Renal pelvis (tissue), 12 donors: ENCODE measurements at places on chromosomes 7 and 10.

DNA sequence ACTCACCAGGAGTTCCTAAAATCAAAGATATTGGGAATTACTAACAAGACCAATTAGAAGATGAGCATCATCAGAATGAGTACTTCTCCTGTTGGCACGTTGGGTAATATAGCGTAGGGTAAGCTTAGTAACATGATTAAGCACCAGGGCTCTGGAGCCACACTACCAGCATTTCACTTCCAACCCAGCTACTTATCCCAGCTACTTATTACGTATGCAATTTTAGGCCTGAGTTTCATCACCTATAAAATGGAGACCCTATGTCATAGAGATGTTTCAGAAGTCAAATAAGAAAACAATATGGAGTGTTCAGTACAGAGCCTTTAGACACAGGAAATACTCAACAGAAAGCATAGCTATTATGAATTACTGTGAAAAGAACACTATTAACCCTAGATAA is 19.0 kb downstream of the GDI2 start:
- no peak for DNase-seq

GRCh38 chr10:86693721-86694369 is 25.5 kb downstream of the LDB3 start:
- peak; percentile 77 for DNase-seq

DNA sequence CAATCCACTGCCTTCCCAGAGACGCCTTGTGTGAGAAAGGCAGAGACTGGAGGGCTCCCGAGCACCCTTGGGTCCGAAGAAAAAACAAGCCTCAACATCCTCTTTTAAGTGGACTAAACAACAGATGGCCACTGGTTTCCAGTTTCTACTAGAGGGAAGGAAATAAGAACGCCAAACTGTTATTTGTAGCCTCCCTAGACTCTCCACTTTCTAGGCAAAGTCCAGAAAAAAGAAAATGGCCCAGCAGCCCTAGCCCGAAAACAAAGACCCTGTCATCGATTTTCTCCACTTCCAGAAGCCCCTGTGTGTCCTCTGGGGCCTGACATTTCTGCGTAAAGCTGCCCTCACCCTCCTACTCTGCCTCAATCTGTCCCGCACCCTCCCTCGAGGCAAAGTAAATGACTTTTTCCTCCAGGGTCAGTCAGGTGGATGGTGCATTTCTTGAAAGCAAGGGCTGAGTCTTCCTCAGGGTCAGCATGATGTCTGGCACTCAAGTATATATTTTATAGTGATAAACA is 6.0 kb downstream of the RGS10 start:
- no peak for DNase-seq

DNA sequence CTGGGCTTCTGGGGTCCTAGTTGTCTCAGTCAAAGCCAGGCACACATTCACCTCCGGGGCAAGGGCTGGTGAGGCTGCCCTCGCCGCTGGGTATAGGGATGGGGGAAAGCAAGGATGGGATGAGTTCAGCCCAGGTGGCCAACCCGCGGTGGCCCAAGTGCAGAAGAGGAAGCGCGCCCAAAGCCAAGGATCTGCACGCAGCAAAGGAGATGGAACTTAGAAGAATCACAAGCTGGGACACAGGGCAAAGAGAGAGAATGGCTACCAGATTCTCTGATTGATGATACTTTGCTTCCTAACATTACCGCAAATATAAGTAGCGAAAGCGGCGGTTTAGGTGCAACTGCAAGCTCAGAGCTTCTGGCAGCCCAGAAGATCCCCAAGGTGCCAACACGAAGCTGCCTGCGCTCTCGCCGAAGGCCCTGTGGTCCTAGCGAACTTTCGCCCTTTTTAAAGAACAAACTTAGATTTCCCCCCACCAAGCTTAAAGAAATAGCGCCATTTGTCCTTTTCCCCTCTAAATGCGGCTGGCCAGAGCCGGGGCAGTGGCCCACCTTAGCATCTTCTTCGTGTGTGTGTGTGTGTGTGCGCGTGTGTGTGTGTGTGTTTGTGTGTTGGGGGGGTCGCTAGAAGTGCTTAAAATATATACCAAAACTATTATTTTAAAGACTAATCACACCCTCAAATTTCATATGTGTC is 927 bp upstream of the MKX start:
- no peak for DNase-seq

DNA sequence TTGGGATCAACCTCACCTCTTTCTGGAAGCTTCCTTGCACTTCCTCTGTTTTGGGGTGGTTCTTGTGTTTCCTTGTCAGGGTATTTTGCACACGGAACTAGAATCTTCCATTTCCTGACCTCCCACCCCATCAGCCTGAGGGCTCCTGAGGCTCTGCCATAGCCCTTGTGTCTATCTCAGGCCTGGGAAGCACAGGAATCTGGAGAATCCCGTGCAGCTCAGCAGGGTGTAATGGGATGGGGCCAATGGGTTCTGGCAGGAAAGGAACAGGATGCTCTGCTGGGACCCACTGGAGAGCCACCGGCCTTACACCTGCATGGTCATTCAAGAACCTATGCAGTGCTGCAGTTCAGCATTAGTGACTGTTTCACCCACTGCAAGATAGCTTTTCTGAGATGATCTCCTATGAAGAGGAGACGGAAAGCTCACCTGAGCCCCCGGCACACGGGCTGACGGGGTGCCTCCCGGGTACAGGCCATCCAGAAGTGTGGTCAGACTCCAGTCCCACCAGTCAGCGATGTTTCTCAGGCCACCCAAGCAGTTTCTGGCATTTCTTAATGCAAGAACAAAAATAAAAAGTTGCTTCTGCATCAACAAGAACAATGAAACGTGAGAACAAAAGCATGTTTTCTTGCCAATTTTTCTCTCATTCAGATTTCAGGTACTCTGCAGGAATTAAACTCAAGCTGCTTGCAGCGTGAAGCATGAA is 133.2 kb downstream of the PKD1L1 start:
- no peak for DNase-seq

DNA sequence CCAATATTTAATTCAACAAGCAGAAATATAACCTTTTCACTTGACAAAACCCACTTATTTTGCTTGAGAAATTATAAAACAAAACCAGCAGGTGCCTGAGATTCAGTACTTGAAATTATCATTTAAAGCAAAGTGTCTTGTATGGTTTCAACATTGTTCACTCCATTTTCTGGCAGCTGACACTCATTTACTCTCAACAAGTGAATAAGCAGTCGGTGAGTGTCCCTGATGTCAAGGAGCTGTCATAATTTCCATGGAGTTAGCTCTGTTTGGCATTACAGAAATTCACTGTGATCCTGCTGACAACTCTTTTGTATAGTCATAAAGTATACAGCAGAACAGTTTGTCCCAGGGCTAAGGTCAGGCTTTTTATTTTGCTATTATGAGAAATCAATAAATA is 490.0 kb downstream of the CNTNAP2 start:
- no peak for DNase-seq

GRCh38 chr10:69004821-69005220 is 16.2 kb downstream of the KIFBP start:
- peak; percentile 15 for DNase-seq

- no peak for DNase-seq
Measured at GRCh38 chr7:51288896-51289622, 27.6 kb downstream of the COBL start.

- no peak for DNase-seq
Measured at GRCh38 chr7:363626-364025, 73.7 kb downstream of the FOXL3 start.

- no peak for DNase-seq
Measured at GRCh38 chr10:43794181-43794815, 145.6 kb upstream of the ZNF32 start.

- peak; percentile 29 for DNase-seq
Measured at GRCh38 chr7:88758381-88759229, 895 bp upstream of the ZNF804B start.

DNA sequence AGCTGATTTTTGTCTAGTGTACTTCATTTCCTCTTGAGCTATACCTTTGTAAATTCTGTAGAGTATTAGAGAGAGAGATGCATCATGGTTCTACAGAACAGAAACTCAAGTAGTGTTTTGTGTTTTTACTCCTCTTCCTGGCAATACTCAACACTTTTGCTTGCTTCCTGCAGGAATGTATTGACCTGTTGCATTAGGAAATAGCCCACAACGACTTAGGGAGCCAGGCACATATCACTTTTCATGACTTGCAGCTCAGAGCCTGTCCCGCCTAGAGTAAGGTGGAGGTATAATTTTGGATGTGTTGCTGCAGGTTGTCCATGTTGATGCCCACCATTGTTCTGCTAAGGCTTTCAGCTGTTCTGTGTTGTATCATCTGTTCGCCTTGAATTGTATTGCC is 216.3 kb downstream of the SDK1 start:
- no peak for DNase-seq

DNA sequence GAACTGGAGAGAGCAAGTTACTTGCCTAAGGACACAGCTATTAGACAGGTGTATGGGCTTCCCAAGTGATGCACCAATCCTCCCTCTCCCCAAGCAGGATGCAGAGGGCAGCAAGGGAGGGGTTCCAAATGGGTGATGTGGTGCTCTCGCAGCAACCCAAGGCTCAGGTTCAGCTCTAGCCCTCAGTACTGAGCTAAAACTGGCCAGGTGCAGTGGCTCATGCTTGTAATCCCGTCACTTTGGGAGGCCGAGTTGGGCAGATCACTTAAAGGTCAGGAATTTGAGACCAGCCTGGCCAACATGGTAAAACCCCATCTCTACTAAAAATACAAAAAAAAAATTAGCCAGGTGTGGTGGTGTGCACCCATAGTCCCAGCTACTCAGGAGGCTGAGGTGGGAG is 40.7 kb downstream of the GPRIN2 start:
- no peak for DNase-seq

- DNase-seq = no peak
Measured at GRCh38 chr10:44956226-44956625, 3.4 kb upstream of the RASSF4 start.

GRCh38 chr7:124575176-124575575 is 190.4 kb downstream of the GPR37 start:
- no peak for DNase-seq

DNA sequence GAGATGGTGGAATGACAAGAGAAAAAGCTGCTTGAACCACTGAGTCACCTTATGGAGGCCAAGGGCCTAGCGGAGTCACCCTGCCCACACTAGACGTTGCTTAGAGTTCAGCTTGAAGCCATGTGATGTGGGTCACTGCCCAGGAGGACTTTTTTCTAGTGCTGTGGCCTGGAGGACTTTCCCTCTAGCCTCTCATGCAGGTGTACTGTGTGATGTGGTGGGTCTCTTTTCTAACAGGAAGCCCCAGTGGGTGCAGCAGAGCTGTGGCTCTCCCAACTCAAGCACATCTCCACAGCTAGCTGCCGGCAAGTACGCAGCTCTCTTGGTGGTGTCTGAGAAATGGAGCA is 13.6 kb downstream of the POR start:
- no peak for DNase-seq

- no peak for DNase-seq
Measured at GRCh38 chr10:104080762-104081161, 4.9 kb downstream of the COL17A1 start.

GRCh38 chr10:47165711-47166404 is 134.1 kb upstream of the GDF10 start:
- DNase-seq = peak; percentile 79

GRCh38 chr7:116591202-116592040 is 66.6 kb downstream of the CAV1 start:
- no peak for DNase-seq

GRCh38 chr10:60000747-60001146 is 94.4 kb upstream of the CCDC6 start:
- no peak for DNase-seq

GRCh38 chr7:156675721-156676120 is 35.1 kb downstream of the RNF32 start:
- DNase-seq = no peak

DNA sequence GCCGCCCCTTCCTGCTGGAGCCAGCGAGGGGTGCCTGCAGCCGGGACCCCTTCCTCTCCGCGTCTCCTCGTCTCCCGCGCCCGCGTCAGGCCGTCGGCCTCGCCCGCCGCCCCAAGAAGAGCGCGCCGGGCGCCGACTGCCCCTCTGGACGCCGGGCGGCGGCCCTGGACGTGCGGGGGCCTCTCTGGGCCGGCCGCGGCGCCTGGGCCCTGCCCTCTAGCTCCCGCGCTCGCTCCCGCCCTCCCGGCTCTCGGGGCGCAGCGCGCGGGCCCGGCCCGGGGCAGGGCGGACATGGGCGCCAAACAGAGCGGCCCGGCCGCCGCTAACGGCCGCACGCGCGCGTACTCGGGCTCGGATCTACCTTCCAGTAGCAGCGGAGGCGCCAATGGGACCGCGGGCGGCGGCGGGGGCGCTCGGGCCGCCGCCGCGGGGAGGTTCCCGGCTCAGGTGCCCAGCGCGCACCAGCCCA is 704 bp downstream of the ZNRF2 start:
- DNase-seq = no peak

- no peak for DNase-seq
Measured at GRCh38 chr7:22116451-22117030, 170.8 kb upstream of the CDCA7L start.

DNA sequence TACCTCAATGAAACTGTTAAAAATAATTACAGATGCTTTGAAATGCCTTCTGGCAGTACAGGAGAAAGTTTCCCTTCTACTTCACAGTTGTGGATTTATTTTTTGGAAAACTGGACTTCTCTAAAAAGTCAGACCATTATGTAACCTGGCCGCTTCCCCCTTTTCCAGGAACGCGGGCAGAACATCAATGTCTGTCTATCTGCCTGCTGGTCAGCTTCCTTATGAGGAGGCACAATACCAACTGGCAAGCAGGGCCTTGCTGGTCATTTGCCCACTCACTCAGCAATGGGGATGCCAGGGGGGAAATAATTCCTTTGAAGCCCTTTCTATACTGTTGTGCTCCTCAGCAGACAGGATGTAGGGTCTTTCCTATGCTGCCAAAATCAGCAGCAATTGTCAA is 22.5 kb upstream of the ADRB1 start:
- DNase-seq = no peak

DNA sequence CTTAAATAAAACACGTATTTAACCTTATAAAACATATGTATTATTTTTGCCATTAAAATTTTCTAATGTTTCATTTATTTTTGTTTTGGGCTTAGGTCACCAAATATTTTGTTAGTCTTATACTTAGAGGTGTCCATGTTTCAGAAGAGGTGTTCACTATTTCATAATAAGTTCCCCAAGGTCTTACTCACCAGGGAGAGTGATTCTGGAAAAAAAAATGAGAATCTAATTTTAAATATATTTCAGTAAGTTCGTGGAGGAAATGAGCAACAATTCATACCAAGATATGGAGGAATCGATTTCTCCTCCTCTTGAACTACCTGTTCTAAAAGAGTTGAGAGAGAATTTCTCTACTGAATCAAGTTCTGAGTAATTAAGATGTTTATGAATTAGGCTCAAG is 271.6 kb upstream of the SLC26A5 start:
- no peak for DNase-seq

GRCh38 chr7:97373736-97374135 is 256.2 kb downstream of the SDHAF3 start:
- DNase-seq = no peak

- DNase-seq = no peak
Measured at GRCh38 chr7:14748461-14748860, 154.1 kb downstream of the DGKB start.

- no peak for DNase-seq
Measured at GRCh38 chr10:102435529-102436233, 3.3 kb upstream of the CUEDC2 start.

- DNase-seq = no peak
Measured at GRCh38 chr7:86411814-86412213, 231.9 kb upstream of the GRM3 start.
